ENCODE measurements at places on chromosomes 3 and 15.

GRCh38 chr3:22632536-22632935, 570.6 kb upstream of the UBE2E2 start:
- H3K27me3 ChIP-seq: no peaks in the 10 kb centered on the region
- H3K4me1 ChIP-seq: peaks cover 1% of the 10 kb centered on the region
- no peak for DNase-seq
- no peak overlapping the region for H3K27ac ChIP-seq
- no peaks in the 10 kb centered on the region for H3K36me3 ChIP-seq

GRCh38 chr15:31273258-31273941, 53.2 kb upstream of the KLF13 start:
- H3K4me1 ChIP-seq: peaks cover 2% of the 10 kb centered on the region
- no peaks in the 10 kb centered on the region for H3K36me3 ChIP-seq
- no peaks in the 10 kb centered on the region for H3K27me3 ChIP-seq
- no peak overlapping the region for H3K4me3 ChIP-seq

GRCh38 chr3:50321336-50322114, 1.0 kb downstream of the HYAL2 start:
- H3K4me3 ChIP-seq: peak overlapping the region; percentile 85
- no peak overlapping the region for H3K27ac ChIP-seq
- no peaks in the 10 kb centered on the region for H3K27me3 ChIP-seq

- DNase-seq: no peak
- no peaks in the 10 kb centered on the region for H3K4me1 ChIP-seq
- no peak overlapping the region for H3K27ac ChIP-seq
- H3K4me3 ChIP-seq: no peak overlapping the region
- no peaks in the 10 kb centered on the region for H3K27me3 ChIP-seq
Observed at GRCh38 chr3:10408680-10409079, 87.8 kb upstream of the SEC13 start.

- no peak overlapping the region for H3K27ac ChIP-seq
- H3K4me1 ChIP-seq: no peaks in the 10 kb centered on the region
- H3K4me3 ChIP-seq: no peak overlapping the region
- no peaks in the 10 kb centered on the region for H3K27me3 ChIP-seq
- DNase-seq: no peak
Observed at GRCh38 chr3:4812591-4812990, 166.6 kb upstream of the BHLHE40 start.

DNA sequence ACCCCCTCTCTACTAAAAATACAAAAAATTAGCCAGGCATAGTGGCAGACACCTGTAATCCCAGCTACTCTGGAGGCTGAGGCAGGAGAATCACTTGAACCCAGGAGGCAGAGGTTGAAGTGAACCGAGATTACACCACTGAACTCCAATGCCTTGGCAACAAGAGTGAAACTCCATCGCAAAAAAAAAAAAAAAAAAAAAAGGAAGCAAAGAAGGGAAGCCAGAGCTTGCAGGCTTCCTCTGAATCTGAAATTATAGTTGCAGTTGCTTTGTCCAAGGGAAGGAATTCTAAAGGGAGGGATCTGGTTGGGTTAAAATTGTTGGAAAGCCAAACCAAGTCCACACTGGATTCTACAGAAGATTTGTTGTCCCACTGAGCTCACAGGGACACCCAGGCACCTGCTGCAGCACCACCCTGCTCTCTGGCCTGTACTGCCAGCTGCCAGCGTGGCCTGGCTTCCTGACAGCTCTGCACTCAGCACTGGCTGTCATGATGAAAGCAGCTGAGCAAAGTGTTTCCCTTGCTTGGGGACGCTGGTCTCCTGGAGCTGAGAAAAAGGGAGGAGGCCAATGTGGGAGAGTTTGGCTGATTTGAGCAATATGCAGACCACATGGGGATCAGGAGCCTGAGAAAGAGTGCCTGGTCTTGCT, 88.8 kb upstream of the HES1 start:
- no peak for DNase-seq
- no peak overlapping the region for H3K27ac ChIP-seq
- H3K27me3 ChIP-seq: no peaks in the 10 kb centered on the region
- no peaks in the 10 kb centered on the region for H3K4me1 ChIP-seq
- no peak overlapping the region for H3K4me3 ChIP-seq

GRCh38 chr15:64289550-64289949, 66.4 kb downstream of the CSNK1G1 start:
- no peaks in the 10 kb centered on the region for H3K4me1 ChIP-seq
- H3K36me3 ChIP-seq: no peaks in the 10 kb centered on the region
- H3K4me3 ChIP-seq: no peak overlapping the region
- H3K27me3 ChIP-seq: no peaks in the 10 kb centered on the region

GRCh38 chr3:17891139-17891856, 148.9 kb upstream of the TBC1D5 start:
- DNase-seq: no peak
- no peaks in the 10 kb centered on the region for H3K27me3 ChIP-seq
- H3K4me1 ChIP-seq: peaks cover 3% of the 10 kb centered on the region
- no peak overlapping the region for H3K4me3 ChIP-seq
- H3K36me3 ChIP-seq: no peaks in the 10 kb centered on the region

DNA sequence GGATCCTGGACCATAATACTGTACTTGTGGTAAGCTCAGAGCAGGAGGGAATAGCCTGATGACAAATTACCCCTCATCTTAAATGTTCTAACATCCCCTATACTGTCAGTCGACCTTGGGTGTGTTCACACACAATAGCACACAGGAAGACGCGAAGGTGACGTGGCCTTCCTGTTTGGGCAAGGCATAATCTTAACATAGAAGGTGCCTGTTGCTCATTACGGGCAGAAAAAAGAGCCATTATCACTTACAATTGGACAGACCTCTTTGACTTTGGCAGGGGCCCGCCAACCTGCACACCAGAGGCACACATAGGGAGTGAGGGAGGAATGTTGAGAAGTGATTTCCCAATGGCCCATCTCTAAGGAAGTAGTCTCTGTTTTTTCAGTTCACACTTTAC, 144.2 kb downstream of the ANO10 start:
- H3K4me3 ChIP-seq: no peak overlapping the region
- no peak for DNase-seq
- H3K4me1 ChIP-seq: 0 out of 2 replicates have a peak, but pooled peaks cover 2% of the 10 kb centered on the region
- H3K27ac ChIP-seq: no peak overlapping the region
- no peaks in the 10 kb centered on the region for H3K36me3 ChIP-seq

DNA sequence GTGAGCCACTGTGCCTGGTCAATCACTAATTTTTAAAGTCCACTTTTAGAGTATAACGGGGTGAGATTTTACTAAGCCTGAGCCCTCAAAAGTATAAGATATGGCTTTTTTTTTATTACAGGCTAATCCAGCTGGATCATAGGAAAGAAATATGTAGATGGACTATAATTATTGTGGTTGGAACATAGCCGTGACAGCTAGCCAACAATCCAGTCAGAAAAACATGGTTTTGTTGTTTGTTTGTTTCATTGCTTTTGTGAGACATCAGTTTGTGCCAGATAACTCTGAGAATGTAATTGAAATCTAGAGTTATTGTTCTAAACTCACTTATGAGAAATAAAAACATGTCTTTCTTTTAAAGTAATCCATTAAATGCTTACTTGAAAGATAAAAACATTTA, 37.3 kb upstream of the ATOSA start:
- no peak overlapping the region for H3K4me3 ChIP-seq
- H3K36me3 ChIP-seq: no peaks in the 10 kb centered on the region
- DNase-seq: no peak
- no peaks in the 10 kb centered on the region for H3K27me3 ChIP-seq
- 0 out of 2 replicates have a peak, but pooled peaks cover 1% of the 10 kb centered on the region for H3K4me1 ChIP-seq
- H3K27ac ChIP-seq: no peak overlapping the region

DNA sequence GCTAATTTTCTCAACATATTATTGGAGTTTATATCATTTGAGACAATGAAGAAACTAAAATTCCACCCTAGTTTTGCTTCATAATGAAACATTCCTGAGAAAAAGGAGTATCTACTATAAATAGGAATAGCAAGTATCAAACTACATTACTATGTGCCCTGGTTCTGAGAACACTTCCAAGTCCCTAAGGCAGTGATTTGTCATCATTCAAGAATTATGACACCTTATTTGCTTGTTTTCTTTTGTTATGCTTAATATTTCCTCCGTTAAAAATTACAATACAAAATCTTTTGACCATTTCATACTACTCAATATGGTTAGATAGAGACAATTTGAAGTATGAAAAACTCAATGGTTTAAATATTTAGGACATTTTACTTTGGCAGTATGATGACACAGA, 707.8 kb upstream of the GOLIM4 start:
- peaks cover 3% of the 10 kb centered on the region for H3K4me1 ChIP-seq
- no peaks in the 10 kb centered on the region for H3K36me3 ChIP-seq
- H3K27ac ChIP-seq: no peak overlapping the region
- no peak for DNase-seq
- H3K27me3 ChIP-seq: no peaks in the 10 kb centered on the region

GRCh38 chr15:73617301-73617831, 15.8 kb downstream of the NPTN start:
- no peaks in the 10 kb centered on the region for H3K36me3 ChIP-seq
- H3K27me3 ChIP-seq: no peaks in the 10 kb centered on the region
- H3K27ac ChIP-seq: no peak overlapping the region
- peaks cover 2% of the 10 kb centered on the region for H3K4me1 ChIP-seq
- no peak overlapping the region for H3K4me3 ChIP-seq
- no peak for DNase-seq

GRCh38 chr3:84510007-84510406, 448.8 kb upstream of the CADM2 start:
- no peak for DNase-seq
- H3K27ac ChIP-seq: no peak overlapping the region
- H3K27me3 ChIP-seq: no peaks in the 10 kb centered on the region
- H3K4me1 ChIP-seq: no peaks in the 10 kb centered on the region
- H3K36me3 ChIP-seq: no peaks in the 10 kb centered on the region

- no peaks in the 10 kb centered on the region for H3K4me1 ChIP-seq
- no peaks in the 10 kb centered on the region for H3K27me3 ChIP-seq
- H3K27ac ChIP-seq: no peak overlapping the region
- H3K36me3 ChIP-seq: no peaks in the 10 kb centered on the region
Observed at GRCh38 chr3:106381939-106382335, 513.1 kb upstream of the CBLB start.

- no peaks in the 10 kb centered on the region for H3K27me3 ChIP-seq
- H3K36me3 ChIP-seq: no peaks in the 10 kb centered on the region
- peaks cover 5% of the 10 kb centered on the region for H3K4me1 ChIP-seq
- no peak for DNase-seq
- H3K4me3 ChIP-seq: no peak overlapping the region
Observed at GRCh38 chr3:181753391-181753790, 41.7 kb downstream of the SOX2 start.

GRCh38 chr3:34145796-34146195, 347.4 kb downstream of the PDCD6IP start:
- no peak for DNase-seq
- no peak overlapping the region for H3K4me3 ChIP-seq
- no peaks in the 10 kb centered on the region for H3K36me3 ChIP-seq
- H3K27ac ChIP-seq: no peak overlapping the region
- H3K4me1 ChIP-seq: peaks cover 3% of the 10 kb centered on the region

GRCh38 chr15:75644376-75644775, 3.3 kb upstream of the SNX33 start:
- no peak overlapping the region for H3K27ac ChIP-seq
- no peak overlapping the region for H3K4me3 ChIP-seq
- no peaks in the 10 kb centered on the region for H3K36me3 ChIP-seq
- H3K4me1 ChIP-seq: peaks cover 6% of the 10 kb centered on the region

DNA sequence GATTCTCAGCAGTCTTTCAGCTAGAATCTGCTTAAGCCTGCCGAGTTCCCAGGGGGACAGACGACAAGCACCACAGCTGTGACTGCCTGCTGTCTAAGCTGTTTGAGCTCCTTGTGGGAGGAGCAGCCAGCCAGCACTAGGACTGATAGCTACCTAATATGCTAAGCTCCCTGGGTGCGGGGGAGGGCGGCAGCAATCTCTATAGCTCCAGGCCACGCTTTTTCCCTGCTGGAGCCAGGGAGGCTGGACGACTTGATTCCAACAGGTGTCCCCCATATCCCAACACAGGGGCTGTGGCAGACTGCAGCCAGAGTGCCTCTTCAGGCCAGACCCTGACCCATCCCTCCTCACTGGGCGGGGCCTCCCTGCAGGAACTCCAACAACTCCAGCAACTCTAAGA, 134.1 kb upstream of the ARPP21 start:
- no peak overlapping the region for H3K4me3 ChIP-seq
- H3K36me3 ChIP-seq: no peaks in the 10 kb centered on the region
- no peaks in the 10 kb centered on the region for H3K4me1 ChIP-seq
- no peaks in the 10 kb centered on the region for H3K27me3 ChIP-seq

DNA sequence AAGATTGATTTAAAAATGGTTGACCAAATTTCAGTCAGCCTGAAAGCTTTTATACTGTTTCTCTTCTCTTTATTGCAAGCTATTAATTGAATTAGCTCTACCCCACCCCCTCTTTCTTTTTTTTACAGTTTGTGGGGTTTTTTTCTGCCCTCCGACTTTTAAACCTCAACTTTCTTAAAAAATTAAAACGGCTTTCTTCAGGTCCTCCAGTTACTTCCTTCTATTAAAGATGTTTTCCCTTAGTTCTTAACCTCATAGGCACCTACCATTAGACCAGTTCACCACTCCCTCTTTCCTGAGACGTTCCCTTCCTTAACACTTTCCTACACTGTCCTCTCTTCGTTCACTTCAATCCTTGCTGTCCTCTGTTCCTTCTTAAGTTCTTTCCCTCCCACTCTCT, 52.4 kb downstream of the ATP8B4 start:
- no peak overlapping the region for H3K4me3 ChIP-seq
- no peaks in the 10 kb centered on the region for H3K27me3 ChIP-seq
- no peaks in the 10 kb centered on the region for H3K36me3 ChIP-seq
- DNase-seq: no peak
- H3K4me1 ChIP-seq: no peaks in the 10 kb centered on the region
- no peak overlapping the region for H3K27ac ChIP-seq

GRCh38 chr15:69610277-69610676, 157.7 kb downstream of the RPLP1 start:
- DNase-seq: no peak
- no peak overlapping the region for H3K4me3 ChIP-seq
- no peaks in the 10 kb centered on the region for H3K27me3 ChIP-seq
- no peaks in the 10 kb centered on the region for H3K4me1 ChIP-seq

GRCh38 chr3:129304962-129305222, 26.2 kb downstream of the HMCES start:
- H3K4me1 ChIP-seq: no peaks in the 10 kb centered on the region
- no peak for DNase-seq
- H3K27ac ChIP-seq: no peak overlapping the region
- H3K4me3 ChIP-seq: no peak overlapping the region

DNA sequence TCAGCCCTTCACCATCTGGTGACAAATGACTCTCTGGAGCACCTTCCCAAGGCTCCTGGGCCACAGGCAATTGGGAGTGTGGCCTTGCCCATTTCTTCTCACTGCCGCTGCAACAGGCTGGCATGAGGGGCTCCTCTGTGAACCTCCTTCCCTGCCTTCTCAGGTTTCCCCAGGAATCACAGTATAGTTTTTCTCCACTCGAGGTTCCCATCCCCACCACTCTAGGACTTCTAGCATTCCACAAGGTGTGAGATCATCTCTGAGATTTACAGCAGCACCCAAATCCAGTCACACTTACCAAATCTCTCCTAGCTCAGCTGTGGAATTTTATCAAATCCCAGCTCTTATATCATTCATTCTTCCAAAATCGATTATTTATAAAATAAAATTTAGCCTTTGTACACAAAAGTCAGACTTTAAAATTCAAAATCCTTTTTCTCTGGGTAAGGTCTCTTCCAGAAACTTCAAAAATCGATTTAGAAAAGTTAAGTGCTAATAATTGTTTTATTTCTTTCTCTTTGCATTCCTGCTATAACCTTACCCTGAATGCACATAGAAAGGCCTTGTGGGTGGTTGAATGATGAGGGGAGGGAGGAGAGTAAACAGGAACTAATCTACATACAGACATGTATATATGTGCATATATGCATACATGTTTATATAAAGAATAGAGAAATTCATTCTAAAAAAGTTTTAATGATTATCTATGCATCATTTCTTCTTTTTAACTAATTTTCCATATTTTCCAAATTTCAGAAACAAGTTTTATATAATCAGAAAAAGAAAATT, 18.9 kb upstream of the ATP13A4 start:
- no peaks in the 10 kb centered on the region for H3K27me3 ChIP-seq
- H3K4me3 ChIP-seq: no peak overlapping the region
- no peak overlapping the region for H3K27ac ChIP-seq
- H3K4me1 ChIP-seq: peaks cover 2% of the 10 kb centered on the region

Measured in iPS DF 6.9 (cell line).